PC-9 (cell line): ENCODE measurements at places on chromosomes 16 and 17.
A peak's percentile ranks its signal among the peaks of the same experiment; 100 is the strongest.

DNA sequence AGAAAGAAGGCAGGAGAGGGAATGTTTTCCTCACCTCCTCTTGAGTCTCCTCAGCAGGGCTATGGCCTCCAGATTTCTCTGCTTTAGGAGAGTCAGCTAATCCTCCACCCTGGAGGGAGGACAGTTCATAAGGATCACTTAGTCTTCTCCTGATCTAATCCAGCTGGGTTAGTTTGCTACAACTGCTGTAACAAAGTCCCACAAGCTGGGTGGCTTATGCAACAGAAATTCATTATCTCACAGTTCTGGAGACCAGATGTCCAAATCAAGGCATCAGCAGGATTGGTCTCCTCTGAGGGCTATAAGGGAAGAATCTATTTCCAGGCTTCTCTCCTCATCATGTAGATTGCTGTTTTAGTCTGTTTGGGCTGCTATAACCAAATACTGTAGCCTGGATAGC lies 40.6 kb upstream of the XYLT1 start:
- no peak for DNase-seq

- no peak for DNase-seq
Observed at GRCh38 chr17:32912218-32912897, 15.6 kb upstream of the TMEM98 start.

- DNase-seq = no peak
Observed at GRCh38 chr16:85372627-85373372, 240.3 kb upstream of the GSE1 start.

GRCh38 chr17:57548421-57549410 lies 196.4 kb downstream of the CCDC182 start:
- no peak for DNase-seq

DNA sequence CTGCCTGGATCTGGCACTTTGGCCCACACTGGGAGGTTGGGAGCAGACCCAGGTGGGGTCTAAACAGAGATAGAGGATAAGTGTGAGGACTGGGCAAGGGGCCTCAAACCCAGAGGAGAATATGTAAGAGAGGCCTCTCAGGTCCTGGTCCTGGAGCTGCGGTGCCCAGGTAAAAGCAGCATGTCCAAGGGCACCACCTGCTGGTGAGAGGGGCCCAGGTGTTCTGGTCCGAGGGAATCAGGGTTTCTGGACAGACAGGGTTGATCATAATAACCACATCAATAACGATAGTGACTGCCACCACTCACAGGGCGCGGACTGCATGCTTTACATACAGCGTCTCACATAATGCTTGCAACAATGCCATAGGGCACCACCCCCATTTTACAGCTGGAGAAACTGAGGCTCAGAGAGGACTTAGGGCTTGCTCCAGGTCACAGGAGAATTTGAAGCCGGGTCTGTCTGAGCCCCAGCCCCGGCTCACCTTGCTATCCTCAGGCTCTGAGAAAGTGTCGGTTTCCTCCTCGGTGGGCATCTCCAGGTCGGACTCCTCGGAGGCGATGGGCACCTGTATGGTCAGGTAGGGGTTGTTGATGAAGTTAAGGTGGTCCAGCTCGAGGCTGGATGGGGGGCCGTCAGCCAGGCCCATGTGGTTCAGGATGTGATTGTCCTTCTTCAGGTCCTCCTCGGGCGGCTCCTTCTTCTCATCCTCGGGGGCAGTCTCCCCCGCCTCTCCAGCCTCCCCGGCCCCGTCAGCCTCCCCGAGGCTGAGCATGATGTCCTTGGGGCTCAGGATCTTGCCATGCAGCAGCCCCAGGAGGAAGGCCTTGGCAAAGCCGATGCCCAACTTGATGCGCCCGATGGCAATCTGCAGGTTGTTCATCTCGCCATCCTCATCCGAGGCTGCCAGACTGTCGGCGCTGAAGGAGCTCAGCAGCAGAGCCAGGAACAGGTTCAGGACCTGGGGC lies 19.1 kb upstream of the CD79B start:
- peak; percentile 62 for DNase-seq

DNA sequence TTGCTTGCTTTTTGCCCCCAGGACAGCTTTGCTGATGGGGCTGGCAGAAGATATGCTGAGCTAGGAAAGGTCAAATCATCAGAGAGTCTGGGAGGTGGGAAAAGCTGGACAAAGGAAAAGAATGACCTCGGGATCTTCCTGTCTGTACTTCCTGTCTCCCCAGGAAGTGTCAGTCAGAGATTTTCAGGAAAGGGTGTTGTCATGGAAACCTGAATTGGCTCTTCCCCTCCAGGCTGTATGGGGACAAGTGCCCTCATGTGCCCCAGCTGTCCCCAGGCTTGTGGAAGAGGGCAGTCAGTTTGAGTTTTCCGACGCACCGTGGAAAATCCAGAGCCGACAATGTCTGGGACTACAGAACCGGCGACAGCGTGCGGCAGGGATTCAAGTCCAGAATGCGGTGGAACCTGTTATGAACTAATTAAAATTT lies 122.7 kb upstream of the ZFHX3 start:
- no peak for DNase-seq

- no peak for DNase-seq
Observed at GRCh38 chr17:9324864-9325263, 250.8 kb downstream of the STX8 start.

- DNase-seq = no peak
Observed at GRCh38 chr17:11622492-11622891, 24.2 kb downstream of the DNAH9 start.

- DNase-seq = no peak
Observed at GRCh38 chr16:83110269-83110668, 483.5 kb downstream of the CDH13 start.

DNA sequence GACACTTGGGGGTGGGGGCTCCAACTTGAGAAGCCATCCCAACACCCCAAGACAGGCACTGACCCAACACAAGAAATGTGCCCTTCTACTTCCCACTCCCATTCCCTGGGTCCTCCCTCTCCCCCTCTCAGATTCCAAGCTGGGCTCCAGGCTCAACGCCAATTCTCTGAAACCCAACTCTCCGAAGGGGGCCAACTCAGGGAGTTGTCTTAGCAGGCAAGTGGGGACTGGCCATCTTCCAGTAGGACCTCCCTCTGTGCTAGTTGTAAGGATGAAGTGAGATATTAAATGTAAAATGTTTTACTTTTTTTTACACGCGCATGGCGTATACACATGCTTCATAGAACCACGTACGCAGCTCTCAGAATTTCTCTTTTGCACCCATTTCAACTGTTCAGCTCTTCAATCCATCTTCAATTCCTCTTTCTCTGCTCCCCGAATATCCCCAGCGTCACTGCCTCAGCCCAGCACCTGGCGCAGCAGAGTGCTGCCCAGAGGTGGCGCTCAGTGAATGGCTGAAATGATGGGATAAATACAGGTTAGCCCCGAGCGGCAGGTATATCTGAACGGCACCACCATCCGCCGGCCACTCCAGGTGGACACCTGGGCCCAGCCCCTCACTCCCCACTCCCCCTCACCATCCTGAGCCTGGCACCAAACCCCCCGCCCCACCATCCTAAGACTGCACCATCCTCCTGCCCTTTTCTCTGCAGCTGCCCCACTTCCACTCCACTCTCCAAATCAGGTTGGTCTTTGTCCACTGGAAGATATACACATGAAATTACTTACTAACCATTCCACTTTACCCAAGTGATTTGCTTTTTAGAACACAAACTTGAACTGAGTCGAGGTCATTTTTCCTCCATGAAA lies 43.9 kb upstream of the TNRC6C start:
- DNase-seq = no peak

- no peak for DNase-seq
Observed at GRCh38 chr17:157901-158300, 20.5 kb downstream of the SCGB1C2 start.

GRCh38 chr16:30090610-30091331 lies 953 bp downstream of the TBX6 start:
- no peak for DNase-seq

- DNase-seq = no peak
Observed at GRCh38 chr17:19019041-19019941, 14.7 kb upstream of the FAM83G start.

DNA sequence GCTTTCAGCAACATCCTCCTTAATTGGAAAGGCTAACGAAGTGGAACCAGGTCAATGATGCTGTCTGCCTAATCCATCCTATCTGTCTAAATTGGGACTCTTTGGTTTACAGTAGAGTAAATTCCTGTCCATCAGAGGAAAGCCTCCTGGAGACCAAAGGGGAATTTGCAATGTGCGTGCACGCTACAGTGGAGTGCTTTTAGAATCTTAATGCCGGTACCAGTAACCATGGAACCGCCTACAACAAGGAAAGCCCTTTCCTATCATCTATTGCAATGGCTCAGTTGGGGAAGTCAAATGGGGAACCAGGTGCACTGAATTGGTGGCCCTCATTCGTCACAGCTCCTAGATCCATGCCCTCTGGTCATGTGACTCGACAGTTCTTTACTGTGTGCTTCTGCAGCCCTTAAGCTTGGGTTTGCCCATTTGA lies 110.1 kb downstream of the XYLT1 start:
- no peak for DNase-seq

- DNase-seq = peak; percentile 84
Observed at GRCh38 chr17:70405492-70406220, 236.3 kb downstream of the KCNJ2 start.

DNA sequence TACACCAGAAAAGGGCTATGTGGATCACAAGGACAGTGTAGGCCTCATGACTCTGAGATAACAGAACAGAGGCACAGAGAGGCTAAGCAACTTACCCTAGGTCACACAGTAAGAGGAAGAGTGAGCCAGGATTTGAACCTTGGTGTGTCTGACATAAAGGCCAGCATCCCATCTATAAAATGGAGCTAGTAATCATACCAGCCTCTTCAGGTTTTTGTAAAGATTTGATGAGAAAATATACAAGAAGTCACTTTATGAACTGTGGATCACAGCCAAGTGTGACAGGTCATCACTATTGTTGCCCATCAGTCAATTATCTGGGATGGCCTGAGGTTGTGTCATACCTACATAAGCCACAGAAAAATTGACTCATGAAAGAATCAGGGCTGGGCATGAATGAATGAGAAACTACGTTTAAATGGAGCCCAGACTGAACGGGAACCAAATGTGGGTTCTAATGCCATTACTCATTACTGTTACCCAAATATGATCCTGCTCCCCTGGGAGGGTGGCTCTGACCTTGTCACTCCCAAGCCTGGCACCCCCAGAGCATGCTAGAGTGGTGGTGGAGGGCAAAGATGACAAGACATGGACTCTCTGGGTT lies 21.0 kb downstream of the FBXO39 start:
- DNase-seq = peak; percentile 57

- no peak for DNase-seq
Observed at GRCh38 chr17:66371561-66371960, 69.1 kb downstream of the PRKCA start.

- DNase-seq = no peak
Observed at GRCh38 chr17:3527896-3528295, 29.7 kb downstream of the TRPV3 start.

- DNase-seq = peak; percentile 87
Observed at GRCh38 chr16:87854053-87854906, 15.0 kb downstream of the SLC7A5 start.

DNA sequence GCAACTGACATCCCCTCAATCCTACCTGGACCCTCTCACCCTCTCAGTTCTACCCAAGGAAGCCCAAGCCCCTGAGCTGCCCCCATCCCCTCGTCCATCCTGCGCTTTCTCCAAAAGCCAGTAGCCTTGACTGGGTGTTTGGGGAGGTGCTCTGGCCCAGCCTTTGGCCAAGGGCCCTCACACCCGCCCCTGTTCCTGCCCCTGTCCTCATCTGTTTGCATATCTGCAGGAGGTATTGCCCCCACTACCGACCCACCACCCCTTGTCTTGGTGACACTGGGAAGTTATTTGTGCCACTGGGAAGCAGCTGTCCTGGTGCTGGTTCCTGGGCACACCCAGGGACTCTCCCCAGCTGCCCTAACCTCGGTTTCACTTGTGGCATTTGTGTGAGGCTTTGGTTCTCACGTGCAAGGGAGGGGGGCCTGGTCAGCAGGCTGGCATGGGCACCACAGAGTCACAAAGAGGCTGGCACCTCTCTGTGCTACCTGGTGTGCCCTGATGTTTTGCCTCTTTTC lies 75.3 kb downstream of the MRC2 start:
- DNase-seq = no peak

DNA sequence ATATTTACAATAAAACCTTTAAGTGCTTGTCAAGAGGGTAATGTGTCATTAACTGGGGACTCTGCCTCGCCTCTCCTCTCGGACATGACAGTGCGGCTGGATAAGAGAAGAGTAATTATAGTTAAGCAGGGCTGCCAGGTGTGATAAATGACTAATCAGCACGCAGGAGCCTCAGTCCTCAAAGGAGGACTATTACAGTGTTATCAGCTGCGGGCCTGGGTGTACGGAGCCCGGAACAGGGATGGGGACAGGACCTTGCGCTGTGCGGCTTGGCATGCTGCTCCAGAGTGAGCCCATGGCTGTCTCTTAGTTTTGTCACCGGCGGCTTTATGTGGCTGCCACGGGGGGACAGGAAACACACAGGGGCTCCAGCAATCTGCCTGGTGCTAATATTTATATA lies 607.2 kb downstream of the MAF start:
- DNase-seq = no peak

DNA sequence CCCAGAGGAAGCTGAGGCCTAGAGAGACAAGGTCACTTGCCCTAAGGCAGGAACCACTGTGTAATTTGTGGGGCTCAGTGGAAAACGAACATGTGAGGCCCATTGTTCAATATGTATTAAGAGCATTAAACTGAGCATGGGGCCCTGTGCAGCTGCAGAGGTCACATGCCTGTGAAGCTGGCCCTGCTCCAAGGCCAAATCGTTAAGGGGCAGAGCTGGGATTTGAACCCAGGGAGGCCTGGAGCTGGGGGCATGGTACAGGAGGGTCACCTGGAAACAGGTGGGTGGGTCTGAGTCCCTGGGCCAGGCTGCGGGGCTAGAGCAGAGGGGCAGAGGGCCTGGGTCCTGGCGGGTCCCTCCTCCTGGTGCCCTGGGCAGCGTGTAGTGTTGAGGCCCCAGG lies 19.7 kb downstream of the C16orf74 start:
- no peak for DNase-seq

- no peak for DNase-seq
Observed at GRCh38 chr16:73095885-73096421, 48.0 kb upstream of the ZFHX3 start.

- DNase-seq = no peak
Observed at GRCh38 chr16:86151239-86151851, 252.4 kb downstream of the IRF8 start.

DNA sequence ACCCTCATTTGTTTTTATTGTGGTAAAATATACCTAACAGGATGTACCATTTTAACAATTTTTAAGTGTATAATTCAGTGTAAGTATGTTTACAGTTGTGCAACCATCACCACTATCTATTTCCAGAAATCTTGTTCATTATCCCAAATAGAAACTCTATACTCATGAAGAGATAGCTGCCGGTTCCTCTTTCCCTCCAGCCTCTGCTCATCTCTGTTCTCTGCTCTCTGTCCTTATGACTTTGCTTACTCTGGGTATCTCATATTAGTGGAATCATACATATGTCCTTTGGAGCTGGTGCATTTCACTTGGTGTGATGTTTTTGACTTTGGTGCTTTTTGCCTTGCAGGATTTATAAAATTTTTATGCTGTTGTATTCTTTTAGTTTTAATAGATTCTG lies 19.4 kb downstream of the CYLD start:
- no peak for DNase-seq

GRCh38 chr17:38900978-38901656 lies 24.3 kb upstream of the LASP1NB start:
- DNase-seq = peak; percentile 96

GRCh38 chr17:66964930-66965800 lies 658 bp downstream of the CACNG4 start:
- DNase-seq = no peak
